ENCODE measurements at places on chromosomes 2 and 18.
A peak's percentile ranks its signal among the peaks of the same experiment; 100 is the strongest.

DNA sequence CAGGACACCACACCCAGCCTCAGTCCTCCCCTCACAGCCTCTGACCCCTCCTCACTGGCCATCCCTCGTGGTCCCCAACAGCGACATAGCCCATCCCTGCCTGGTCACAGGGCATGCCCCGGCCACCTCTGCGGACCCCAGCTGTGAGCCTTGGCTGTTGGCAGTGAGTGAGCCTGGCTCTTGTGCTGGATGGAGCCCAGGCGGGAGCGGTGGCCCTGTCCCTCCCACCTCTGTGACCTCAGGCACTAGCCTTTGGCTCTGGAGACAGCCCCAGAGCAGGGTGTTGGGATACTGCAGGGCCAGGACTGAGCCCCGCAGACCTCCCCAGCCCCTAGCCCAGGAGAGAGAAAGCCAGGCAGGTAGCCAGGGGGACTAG, 7.9 kb downstream of the DES start:
- no peak for DNase-seq

DNA sequence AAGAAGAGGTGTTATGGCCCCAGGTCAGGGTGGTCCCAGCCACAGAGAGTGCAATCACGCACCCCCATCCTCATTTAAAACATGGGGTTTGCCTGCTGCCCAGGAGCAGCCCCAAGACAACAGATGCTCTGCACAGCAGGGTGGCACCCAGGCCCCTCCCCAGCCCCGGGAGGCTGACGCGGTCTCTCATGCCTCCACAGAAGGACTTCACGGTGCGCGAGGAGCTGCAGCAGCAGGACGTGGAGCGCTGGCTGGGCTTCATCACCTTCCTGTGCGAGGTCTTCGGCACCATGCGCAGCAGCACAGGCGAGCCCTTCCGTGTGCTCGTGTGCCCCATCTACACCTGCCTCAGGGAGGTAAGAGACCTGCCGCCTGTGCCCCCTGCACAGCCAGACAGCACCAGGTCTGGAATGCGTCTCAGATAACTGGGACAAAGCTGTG, 133.7 kb downstream of the SMAD7 start:
- DNase-seq: no peak

- no peak for DNase-seq
Observed at GRCh38 chr18:40063488-40063887, 1891.5 kb upstream of the PIK3C3 start.

DNA sequence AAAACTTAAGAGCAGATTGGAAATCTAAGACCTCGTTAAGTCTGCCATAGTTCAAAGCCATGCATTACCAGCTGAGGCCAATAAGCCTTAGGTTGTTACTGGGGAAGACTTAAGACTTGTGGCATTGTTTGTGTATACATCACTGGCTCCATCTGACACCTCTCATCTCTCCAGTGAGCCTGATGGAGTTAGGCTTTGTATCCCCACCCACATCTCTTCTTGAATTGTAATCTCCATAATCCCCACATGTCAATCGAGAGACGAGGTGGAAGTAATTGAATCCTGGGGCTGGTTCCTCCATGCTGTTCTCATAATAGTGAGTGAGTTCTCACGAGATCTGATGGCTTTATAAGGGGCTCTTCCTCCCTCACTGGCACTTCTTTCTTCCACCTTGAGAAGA, 404.6 kb downstream of the ARHGAP15 start:
- DNase-seq: no peak

DNA sequence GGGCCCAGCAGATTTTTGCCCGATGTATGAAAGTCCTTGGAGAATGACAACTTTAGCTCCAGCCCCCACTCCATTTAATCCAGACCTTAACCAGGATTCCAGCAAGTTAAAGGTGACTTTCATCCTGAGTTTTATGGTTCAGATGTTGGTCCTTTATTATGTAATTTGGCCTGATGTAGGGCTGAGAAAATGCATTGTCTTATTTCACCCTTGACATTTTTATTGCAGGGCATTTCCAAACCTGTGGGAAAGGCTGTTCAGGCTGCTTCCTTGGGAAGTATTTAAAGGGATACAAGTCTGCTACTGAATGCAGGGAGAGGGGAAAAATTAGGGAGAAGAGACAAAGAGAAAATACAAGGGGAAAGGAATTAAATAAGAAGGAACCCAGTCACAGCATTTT, 48.8 kb downstream of the ASB1 start:
- no peak for DNase-seq

GRCh38 chr2:235766278-235766677, 272.4 kb downstream of the AGAP1 start:
- DNase-seq: peak; percentile 12

DNA sequence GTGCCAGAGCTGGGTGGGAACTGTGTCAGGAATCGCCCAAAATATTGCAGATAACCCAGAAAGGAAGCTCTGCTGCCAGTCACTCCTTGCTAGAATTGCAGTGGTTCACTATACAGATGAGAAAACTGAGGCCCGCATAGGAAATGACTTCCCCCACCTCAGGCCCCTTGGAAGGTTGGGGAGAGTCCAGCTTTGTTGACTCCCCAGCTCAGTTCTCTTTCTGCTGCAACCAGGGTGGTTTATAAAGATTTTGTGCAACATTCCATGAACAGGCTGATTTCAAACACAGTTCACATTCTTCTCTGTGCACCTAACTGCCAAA, 11.3 kb downstream of the SPR start:
- DNase-seq: no peak

GRCh38 chr2:80392441-80392840, 87.9 kb upstream of the LRRTM1 start:
- no peak for DNase-seq

GRCh38 chr2:44747794-44748193, 193.7 kb upstream of the SIX3 start:
- no peak for DNase-seq

DNA sequence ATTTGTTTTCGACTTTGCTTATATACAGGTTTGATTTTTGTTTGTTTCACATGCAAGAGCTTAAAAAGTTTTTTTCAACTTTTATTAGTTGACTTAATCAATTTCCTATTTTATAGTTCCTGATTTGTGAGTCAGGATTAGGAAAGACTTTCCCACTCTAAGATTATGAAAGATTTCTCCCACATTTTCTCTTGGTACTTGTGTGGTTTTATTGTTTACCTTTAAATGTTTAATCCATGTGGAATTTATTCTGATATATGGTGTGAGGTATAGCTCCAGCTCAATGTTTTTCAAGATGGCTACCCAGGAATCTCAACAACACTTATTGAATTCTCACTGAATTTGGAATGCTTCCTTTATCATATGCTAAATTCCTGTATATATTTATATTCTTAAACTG, 117.8 kb upstream of the LGALSL start:
- no peak for DNase-seq

DNA sequence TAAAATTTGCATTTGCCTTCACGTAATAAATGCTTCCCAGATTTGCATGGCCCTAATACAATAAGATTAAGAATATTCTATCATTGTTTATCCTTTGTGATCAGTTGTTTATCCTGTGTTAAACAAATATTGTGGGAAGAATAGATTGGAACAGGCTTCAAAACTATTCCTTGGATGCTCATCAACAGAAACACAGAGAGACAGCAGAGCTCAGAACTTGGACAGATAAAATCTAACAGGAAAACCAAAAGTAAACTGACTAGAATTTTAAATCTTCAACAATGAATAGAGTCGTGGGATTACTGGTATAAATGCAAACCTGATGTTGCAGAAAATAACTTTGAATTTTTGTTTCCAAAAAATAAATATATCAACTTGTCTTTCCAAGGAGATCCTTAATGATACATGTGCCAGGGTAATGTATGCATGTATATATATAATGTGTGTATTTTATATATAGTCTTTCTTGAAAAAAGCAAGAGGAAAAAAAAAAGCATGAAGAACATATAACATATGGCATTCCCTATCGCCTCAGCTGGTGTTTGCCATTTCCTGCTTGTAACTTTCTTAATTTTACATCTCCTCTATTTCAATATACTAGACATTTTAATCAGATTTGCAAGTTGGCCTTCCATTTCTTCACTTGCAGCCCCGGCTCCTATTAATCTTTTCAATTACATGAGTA, 59.9 kb upstream of the TANK start:
- no peak for DNase-seq

GRCh38 chr18:79608069-79608468, 71.5 kb upstream of the CTDP1 start:
- no peak for DNase-seq

- DNase-seq: no peak
Observed at GRCh38 chr18:59980188-59980637, 80.4 kb downstream of the PMAIP1 start.

Data from stimulated activated CD8-positive, alpha-beta memory T cell treated with anti-CD3 and anti-CD28 coated beads, Interleukin-7, amount 100 ng/mL, for 4 hours (primary cell).